NCI-H82 (cell line): ENCODE measurements at places on chromosomes 3 and 15.

- DNase-seq = no peak
These were observed 5.1 kb downstream of the EPHB3 start for GRCh38 chr3:184566441-184567414.

DNA sequence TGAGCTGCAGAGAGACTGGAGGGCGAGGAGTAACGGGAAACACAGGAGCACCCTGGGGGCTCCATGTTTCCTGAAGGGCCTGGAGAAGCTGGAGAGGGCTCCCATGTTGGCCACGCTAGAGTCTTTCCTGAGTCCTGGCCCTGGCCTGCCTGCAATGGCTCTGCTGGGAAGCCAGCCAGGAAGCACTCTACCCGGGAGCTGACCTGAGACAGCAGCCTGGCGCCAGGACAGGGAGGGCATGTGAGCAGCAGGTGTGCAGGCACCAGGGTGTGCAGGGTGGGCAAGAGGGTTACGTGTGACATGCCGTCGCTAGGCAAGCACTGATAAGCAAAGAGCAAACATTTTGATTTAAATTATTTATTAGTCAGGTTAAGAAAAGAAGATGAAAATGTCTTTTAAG, 301.4 kb downstream of the OCA2 start:
- no peak for DNase-seq

DNA sequence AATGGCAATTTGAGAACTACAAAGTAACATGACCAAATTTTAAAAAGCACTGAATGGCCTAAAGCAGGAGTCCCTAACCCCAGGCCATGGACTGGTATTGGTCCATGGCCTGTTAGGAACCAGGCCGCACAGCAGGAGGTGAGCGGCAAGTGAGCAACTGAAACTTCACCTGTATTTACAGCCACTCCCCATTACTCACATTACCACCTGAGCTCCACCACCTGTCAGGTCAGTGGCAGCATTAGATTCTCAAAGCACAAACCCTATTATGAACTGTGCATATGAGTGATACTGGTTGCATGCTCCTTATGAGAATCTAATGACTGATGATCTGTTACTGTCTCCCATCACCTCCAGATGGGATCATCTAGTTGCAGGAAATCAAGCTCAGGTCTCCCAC, 48.8 kb downstream of the SENP7 start:
- DNase-seq = no peak

- DNase-seq = no peak
These were observed 408.9 kb upstream of the CBLB start for GRCh38 chr3:106277731-106278130.

DNA sequence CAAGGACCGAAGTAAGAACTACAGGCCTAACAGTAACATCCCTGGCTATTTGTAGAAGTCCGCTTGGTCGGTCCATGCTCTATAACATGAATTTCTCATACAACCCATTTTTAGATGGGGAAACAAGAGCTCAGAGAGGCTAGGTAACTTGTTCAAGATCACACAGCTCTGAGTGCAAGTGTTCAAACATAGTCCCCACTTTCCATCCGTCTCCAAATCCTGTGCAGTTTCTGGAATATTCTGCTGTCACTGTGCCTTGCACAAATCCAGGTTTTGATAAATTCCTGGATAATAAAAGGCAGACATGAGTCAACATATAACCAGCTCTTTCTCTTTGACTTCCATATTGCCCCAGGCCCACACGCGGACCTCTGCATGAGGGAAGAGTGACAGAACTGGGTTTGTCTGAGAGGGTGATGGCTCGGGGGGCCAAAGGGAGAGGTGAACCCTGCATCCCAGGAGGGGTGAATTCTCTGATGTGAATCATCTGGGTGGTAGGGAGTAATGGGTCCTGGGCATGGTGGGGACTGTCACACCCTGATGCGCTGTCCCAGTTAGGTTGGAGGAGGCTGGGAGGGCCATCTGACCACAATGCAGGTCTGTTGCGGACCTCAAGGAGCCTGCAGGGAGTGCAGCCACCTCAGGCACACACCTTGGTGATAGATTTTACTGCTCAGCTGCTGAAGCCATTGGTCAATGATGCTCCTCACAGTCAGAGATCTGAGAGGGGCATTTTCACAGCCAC, 162.2 kb downstream of the SMAD6 start:
- no peak for DNase-seq

- DNase-seq = no peak
These were observed 417.6 kb upstream of the CDIN1 start for GRCh38 chr15:36161771-36162212.

- DNase-seq = no peak
These were observed 258.5 kb upstream of the TLE3 start for GRCh38 chr15:70356062-70356860.

GRCh38 chr3:47096959-47097358, 67.0 kb downstream of the SETD2 start:
- no peak for DNase-seq

- peak; percentile 72 for DNase-seq
These were observed 261.3 kb upstream of the MEIS2 start for GRCh38 chr15:37361621-37362020.

DNA sequence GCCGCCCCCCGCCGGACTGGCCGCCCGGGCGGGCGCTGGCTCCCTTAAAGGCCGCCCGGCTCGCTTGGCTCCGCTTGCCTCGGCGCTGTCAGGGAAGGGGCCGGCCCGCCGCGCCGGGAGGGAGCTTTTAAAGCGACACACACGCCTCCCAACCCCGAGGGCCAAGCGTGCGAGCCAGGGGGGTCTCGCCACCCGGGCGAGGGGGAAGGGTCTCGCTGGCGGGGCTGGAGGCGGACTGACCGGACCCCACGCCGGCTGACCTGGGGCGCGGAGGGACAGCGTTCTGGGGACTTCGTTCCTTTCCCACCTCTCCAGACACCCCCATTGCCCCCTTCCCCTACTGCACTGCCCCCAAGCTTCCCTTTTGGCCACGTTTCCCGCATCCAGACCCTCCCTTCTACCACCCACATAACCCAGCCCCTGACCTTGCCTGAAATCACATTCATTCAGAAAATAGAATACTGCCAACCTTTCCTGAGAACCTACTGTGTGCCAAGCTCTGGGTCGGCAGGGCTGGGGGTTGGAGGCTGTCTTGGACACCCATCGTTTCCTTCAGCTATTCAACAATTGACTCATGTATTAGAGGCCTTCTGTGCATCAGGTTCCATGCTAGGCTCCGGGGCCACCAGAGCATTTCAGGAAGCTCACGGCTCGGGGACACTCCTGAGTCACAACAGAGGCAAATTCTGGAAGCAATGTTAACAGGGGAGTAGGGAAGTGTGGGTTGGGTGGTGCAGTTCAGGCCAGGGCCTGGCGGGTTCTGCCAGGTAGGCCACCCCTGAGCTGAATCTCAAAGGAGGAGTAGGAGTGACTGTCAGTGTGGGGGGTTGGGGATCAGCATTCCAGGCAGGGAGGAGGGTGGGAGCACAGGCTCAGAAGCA, at the start of gene INSYN1:
INSYN1 (minus strand) TSS at position 102 of the 881 bp plus-strand sequence. CDS start 2,221 bp downstream, outside the sequence.
- DNase-seq = peak; percentile 39

DNA sequence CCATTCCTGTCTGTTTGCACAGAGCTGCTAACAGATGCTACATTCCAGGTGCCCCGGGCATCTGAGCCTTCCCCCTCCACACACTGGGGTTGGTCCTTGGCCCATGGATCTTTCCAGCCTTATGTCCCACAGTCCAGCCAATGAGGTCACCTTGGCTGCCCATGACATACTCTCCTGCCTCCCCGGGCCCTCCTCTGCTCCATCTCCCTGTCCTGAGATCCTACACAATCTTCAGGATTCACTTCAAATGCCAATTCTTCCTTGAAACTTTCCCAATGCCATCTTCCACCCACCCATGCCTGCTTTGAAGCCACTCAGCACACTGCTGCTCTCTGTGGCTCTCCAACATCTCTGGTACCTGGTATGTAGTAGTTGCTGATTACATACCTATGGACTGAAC, 4.3 kb downstream of the CHRNA3 start:
- no peak for DNase-seq

DNA sequence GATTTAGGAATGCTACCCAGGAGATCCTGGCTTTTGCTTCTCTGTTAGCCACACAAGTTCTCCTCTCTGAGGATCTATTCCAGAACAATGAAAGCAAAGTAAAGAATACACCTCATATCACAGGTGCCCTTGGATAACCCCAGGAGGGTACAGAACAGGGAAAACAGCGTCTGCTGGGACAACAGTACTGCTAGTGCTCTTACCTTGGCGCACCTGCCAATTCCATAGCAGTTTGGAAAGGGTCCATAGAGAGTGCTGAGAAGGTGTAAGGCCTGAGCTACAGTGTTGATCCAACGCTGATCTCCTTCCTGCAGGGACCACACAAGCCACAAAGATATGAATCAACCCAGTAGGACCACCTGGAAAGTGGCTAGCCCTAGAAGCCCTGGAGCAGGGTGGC, 12.9 kb upstream of the PRC1 start:
- no peak for DNase-seq

- DNase-seq = peak; percentile 48
These were observed 134.1 kb downstream of the PDZRN3 start for GRCh38 chr3:73490453-73491286.

- DNase-seq = no peak
These were observed 12.8 kb downstream of the LYZL4 start for GRCh38 chr3:42397644-42398043.

GRCh38 chr15:27220199-27220598, 249.2 kb downstream of the GABRG3 start:
- DNase-seq = no peak

DNA sequence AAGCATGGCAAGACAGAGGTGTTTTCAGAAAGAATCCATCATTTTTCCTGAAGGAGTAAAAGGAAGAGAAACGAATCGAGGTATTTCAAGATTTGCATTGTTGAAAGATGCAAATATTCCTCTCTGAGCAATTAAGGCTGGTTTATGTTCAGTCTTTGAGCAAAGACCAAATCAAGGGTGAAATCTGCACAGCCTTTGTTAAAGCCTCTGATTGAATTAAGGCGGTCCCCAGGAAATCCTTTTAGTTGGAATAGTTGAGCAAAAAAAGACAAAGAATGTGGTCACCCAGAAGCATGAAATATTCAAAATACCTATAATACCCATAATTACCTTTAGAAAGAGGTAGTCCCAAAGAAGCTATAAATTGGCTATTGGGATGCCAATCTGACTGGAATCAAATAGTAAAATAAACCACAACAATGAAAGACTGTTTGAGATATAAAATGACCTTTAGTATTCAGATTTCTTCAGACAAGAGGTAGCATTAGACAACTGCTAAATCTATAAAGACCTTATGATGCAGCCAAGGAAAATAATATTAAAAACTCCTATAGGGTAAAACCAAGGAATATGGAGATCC, 1218.1 kb downstream of the ROBO2 start:
- DNase-seq = peak; percentile 10

DNA sequence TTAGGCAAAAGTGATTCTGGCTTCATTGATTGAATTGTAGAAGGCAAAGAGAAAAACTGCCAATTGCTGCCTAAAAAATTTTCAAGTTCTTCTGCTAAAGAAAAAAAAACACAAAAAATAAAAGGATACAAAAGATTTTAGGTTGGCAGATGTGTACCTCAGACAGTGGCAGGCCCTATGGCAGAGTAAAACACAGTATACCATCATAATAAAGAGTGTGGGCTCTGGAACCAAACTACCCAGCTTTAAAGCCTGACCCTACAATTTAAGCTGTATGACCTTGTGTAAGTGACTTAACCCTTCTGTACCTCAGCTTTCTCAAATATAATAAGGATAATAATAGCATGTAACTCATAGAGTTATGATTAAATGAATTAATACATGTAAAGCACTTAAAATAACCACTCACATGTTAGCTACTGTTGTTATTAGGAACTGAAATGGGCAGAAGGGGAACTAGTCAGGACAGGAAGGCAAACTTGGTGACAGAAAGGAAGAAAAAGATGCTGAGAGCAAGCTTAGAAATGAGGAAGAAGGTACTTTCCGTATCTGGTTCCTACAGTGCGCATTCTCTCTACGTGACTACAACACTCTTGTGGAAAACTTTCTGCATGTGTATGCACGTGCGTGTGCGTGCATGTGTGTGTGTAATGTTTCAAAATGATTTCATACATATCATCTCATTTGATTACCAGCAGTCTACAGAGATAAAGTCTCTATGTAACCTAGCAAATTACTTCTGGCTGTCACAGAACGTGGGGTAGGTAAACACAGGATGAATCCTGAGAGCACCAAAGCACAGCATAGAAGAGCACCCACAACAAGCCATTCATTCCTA, 13.6 kb upstream of the GATM start:
- DNase-seq = no peak

GRCh38 chr3:195198426-195199346, 72.3 kb downstream of the XXYLT1 start:
- no peak for DNase-seq

- DNase-seq = peak; percentile 81
These were observed 289.4 kb downstream of the LSAMP start for GRCh38 chr3:116155841-116156240.

DNA sequence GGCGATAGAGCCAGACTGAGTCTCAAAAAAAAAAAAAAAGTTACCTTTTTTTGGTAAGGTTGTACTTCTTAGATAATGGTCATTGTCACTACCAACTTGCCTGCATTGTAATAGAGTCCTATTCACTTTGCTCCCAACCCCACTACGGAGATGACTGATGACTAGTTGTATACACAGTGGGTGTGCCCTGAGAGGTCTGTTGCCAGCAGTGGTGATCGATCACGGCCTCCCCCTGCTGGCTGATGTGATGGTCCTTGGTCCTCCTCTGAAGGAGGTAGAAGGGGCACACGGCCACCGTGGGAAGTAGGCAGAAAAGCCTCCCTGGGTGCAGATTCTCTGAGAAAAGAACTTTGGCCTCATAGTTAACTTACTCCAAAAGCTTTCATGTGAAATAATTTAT, 10.7 kb downstream of the GCNT3 start:
- DNase-seq = peak; percentile 70

GRCh38 chr3:50687127-50687751, 12.5 kb downstream of the DOCK3 start:
- no peak for DNase-seq

- peak; percentile 36 for DNase-seq
These were observed 193.6 kb downstream of the TP63 start for GRCh38 chr3:189824629-189825312.

DNA sequence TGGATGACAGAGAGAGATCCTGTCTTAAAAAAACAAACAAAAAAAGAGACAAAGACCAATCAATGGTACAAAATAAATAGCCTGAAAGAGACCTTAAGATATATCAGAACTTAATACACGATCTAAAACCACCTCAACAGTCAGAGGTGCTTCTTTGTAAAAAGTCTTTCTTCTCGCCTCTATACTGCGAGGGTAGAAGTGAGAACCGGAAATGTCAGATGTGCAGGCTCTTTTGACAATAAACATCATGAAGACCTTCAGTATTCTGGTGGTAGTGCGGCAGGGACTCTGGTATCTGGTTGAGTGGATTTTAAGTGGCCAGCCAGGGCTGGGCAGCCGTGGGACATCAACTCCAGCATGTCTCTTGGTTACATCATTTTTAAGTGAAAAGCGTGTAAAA, 30.0 kb downstream of the RUBCN start:
- DNase-seq = no peak
